ENCODE measurements at places on chromosomes 2 and 18.

DNA sequence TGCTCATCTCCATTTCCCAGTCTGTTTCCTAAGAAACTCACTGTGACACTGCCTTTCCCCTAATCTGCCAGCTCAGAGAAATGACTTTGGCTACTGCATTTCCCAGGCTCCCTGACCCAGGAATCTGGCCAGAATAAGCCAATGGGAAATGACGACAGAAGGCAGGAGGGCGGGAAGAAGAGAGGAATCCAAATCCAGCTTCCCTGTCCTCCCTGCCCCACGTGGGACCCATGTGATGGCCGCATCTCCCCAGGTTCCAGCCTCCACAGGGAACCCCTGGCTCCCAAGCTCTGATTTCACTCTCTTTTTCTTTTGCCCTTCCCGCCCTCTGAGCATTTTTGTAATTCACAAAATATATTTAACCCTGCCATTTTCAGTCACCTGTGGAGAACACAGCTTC is 37.8 kb upstream of the RAB12 start:
- no peak for DNase-seq

GRCh38 chr18:62512996-62513395 is 9.8 kb upstream of the ZCCHC2 start:
- DNase-seq = no peak

DNA sequence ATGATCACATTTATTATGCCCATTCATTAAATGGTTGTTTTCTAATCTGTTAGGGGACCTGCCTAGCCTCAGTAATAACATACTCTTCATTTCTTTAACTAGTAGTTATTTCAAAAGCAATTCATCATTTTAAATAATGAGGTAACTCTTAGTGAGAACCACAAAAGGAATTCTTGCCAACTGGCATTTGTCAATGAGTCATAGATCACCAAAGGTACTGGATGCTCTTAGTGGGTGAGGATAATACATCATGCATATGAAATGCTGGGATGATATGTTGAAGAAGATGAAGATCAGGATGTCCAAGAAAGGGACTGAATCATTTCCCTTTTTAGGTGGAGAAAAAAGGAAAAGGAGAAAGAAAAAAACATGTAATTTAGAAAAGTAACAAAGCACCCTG is 826.2 kb upstream of the DDX18 start:
- DNase-seq = no peak

- no peak for DNase-seq
Measured at GRCh38 chr18:26356045-26356785, 130.0 kb downstream of the TAF4B start.

DNA sequence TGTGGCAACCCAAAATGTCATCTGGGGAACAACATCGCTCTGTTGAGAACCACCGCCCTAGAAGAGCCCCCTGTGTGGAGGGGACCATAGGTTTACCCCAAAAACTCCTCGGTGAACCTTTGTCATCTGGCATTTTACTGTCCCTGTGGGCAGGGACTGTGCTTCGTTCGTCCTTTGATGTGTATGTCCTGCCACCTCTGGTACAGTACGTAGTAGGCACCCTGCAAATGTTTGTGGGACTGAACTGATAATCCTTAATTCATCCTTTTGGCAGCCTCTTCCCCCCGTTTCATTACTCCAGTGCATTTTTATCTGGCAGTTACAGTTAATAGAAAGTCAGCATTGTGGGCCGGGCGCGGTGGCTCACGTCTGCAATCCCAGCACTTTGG is 728 bp downstream of the NAPG start:
- DNase-seq = no peak

GRCh38 chr18:9290156-9290555 is 44.4 kb upstream of the TWSG1 start:
- DNase-seq = no peak

DNA sequence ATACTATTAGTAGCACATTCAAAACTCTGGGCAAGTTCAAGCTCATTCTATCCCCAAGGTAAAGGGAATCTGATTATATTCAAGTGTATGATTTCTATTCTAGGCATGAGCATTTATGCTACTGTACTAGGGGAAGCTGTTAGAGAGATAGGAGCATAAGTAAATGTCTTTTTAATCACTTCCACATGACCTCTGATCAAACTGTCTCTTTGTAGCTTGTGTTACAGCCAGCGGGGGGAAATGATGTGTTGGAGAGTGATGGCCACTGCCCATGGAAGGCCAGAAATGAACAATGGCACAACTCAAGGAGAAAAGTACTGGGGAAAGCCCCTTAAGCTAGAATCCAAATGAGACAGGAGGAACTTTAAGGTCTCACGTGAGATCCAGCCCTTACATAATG is 894.9 kb upstream of the CDH2 start:
- DNase-seq = no peak

DNA sequence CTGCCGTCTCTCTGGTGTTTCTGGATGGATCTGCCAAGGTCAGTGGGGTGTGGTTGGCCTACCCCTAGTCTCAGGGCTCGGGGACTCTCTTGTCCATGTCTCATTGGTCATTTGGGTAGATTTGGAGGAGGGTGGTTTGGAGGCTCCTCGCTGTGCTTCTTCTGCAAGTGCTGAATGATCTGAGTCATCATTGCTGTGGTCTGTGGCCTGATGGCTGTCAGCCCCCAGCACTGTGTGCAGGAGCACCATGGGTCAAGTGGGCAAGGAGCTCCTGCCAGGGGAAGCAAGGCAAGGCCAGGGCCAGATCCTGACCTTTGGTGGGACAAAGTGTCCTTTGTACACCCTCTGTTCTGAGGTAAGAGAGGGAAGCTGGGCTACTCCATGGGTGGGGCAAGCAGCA is 221.8 kb downstream of the FHOD3 start:
- no peak for DNase-seq

GRCh38 chr2:96533292-96534073 is 3.1 kb upstream of the ARID5A start:
- no peak for DNase-seq

DNA sequence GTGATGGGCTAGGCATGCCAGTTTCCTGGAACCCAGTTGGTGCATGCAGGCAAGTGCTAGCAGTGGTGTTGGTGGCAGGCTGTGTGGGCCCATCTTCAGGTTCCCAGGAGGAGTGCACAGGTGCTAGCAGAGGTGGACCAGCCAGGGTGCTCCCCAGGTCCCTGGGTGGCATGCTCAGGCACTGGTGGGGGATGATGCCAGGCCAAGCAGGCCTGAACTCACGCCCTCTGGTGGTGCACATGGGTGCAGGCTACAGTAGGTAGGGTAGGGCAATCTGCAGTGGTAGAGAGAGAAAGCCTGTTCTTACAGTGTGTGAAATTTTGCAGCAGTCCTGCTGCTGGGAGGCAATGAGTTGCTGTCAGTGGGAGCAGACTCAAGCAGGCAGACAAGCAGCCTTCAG is 1651.8 kb downstream of the DPP10 start:
- no peak for DNase-seq

- no peak for DNase-seq
Measured at GRCh38 chr18:39188278-39188677, 1622.7 kb upstream of the CELF4 start.

- DNase-seq = no peak
Measured at GRCh38 chr2:215401896-215402379, 33.9 kb downstream of the FN1 start.

DNA sequence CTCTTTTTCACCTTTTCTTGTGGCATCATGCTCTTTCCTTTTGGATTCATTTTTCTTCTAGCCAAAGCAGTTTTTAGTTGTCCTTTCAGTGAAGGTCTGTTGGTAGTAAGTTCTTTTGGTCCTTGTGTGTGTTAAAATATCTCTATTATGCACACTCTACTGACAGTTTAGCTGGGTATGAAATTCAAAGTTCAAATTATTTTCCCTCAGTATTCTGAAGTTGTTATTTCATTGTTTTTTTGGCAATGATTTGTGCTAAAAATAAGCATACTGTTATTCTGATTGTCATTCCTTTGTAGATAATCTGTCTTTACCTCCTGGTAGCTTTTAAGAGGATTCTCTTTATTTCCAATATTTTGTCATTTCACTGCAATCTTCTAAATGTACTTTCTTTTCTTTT is 53.1 kb upstream of the COX7A2L start:
- DNase-seq = no peak

GRCh38 chr2:46362667-46363012 is 65.4 kb downstream of the EPAS1 start:
- DNase-seq = no peak

DNA sequence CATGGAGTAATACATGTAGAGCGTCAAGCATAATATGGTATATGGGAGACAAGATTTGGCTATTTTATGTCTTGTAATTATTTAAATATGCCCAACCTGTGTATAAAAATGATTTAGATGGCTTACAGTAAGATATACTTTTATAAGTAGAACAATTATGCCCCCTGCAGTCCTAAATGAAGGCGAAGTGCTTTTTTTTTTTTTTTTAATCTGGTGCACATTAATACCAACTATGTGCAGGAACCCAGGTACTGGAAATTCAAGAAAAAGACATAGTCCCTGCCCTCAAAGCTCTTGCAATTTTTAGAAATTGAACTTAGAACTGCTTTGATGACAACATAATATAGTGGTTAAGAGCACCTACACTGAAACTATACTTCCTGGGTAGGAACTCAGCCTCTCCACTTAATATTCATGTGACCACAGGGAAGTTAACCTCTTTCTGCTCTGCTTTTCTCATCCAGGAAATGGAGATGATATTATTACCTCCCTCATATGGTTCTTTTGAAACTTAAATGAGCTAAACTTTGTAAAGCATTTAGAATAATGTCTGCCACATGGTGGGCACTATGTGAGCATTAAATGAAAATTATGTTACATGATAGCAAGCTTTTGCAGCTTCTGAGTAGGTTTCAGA is 38.1 kb downstream of the AFTPH start:
- no peak for DNase-seq

GRCh38 chr18:9536354-9537152 is 61.2 kb downstream of the RALBP1 start:
- DNase-seq = no peak

- no peak for DNase-seq
Measured at GRCh38 chr2:105954891-105955290, 210.2 kb downstream of the NCK2 start.

DNA sequence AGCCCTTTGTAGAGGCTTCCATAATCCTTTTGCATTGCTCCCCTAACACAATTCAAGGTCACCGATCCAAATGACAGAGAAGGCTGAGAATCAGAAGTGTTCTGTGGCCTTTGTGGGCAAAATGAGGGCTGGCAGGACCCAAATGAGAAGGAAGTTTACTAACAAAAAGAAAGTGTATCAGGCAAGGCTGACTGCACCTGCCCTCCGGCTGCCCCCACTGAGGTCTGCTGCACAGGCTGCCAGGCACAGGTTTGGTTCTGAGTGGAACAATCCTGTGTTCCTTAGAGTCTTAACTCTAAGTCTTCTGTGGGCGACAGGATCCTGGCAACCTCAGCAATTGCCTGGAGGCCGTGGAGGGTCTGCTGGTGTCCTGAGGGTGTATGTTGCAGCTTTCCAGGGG is 568.5 kb downstream of the CMPK2 start:
- no peak for DNase-seq

DNA sequence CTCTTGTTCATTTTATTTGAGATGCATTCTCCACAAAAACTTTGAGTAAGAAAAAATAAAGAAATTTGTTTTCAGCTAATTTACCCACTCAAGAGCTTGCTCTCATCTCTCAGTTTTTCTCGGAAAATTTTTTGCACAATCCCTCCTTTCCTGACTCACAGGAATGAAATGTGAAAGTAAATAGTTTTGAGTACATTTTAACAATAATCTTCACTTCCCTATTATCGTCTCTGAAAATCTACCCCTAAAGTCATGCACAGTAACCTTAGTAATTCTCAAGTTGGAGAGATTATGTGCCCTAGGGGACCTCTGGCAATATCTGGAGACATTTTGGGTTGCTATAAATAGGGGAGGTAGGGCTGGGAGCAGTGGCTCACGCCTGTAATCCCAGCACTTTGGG is 2.6 kb downstream of the CYB5A start:
- DNase-seq = no peak

DNA sequence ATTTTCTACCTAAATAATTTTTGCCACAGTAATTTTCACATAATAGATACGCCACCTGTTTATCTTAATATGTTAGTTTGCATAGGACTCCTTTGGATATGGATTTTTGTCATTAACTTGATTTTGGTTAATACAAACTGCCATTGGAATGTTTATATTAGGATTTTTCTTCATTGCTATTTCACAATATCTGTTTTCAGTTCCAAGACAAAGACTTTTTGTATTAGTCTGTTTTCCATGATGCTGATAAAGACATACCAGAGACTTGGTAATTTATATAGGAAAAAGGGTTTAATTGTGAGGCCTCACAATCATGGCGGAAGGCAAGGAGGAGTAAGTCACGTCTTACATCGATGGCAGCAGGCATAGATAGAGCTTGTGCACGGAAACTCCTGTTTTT is 503.1 kb upstream of the TMEFF2 start:
- no peak for DNase-seq

DNA sequence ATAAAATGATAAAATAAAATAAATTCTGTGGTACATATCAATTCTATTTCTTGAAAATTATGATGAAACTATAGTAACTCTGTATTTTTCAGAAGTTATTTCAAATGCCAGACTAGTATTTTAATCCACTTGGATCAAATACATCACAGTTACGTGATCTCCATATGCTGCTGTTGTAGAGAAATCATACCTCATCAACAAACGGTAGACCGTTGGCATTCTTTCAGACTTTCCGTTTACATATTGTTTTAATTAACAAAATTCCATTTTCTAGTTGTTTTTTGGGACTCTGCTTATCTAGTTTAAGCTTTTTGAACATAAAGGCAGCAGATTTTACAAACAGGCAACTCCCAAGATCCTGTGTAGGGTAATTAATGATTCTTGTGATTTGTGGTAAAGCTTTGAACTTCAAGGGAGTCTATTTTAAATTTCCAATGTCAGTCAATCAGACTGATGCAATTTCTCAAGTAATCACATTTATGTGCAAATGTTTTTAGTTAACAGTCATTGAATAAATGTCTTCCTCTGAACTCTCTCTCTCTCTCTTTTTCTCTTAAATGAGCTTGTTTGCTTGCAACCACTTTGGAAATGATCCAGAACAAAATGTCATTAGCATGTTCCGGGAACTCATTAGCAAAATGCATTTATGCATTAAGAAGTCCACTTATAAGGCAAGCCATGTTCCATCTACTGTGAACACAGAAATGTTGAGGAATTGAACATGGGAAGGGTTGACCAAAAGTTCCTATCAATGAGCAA is 31.8 kb downstream of the NYAP2 start:
- DNase-seq = no peak

DNA sequence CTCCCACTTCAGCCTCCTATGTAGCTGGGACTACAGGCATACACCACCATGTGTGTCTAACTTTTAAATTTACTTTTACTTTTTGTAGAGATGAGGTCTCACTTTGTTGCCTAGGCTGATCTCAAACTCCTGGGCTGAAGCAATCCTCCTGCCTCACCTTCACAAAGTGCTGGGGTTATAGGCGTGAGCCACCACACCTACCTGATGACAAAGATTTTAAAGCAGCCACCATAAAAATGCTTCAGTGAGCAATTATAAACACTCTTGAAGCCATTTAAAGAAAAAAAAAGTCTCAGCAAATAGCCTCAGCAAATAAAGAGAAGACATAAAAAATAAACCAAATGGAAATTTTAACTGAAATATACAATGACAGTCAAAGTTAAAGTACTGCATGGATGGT is 35.6 kb downstream of the MRPS5 start:
- no peak for DNase-seq
